NCI-H2171 treated with DMSO at 0.1 percent for 48 hours (cell line): ENCODE measurements at places on chromosomes 6 and 20.
A peak's percentile ranks its signal among the peaks of the same experiment; 100 is the strongest.

- no peak for DNase-seq
Observed at GRCh38 chr20:58906894-58907293, 54.4 kb downstream of the GNAS start.

DNA sequence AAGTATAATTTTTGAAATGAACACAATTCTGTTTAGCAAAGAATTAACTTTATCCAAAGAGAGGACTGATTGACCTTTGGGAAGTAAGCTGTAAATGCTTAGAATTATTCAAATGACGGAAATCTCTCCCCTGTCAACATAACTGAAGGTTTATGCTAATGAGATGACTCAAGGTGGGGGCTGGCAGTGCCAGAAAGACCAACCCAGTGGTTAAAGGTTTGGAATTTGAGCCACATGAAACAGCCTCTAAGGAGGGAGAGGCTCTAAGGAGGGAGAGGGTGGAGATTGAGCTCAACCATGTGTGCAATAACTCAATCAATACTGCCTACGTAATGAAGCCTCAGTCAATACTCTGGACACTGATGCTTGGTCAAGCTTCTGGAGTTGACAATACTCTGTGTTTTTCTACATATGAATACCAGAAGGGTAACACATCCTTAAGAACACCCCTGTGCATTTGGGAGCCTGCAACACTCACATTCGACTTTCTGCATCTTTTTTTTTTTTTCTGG lies 123.4 kb upstream of the TENT5A start:
- DNase-seq: no peak

GRCh38 chr6:100382031-100382430 lies 82.7 kb downstream of the SIM1 start:
- no peak for DNase-seq

- no peak for DNase-seq
Observed at GRCh38 chr6:107392069-107392468, 67.3 kb downstream of the PDSS2 start.

GRCh38 chr6:138278326-138278725 lies 60.0 kb upstream of the PBOV1 start:
- peak; percentile 6 for DNase-seq

GRCh38 chr6:42963855-42964605 lies 3.5 kb downstream of the GNMT start:
- peak; percentile 27 for DNase-seq

- DNase-seq: no peak
Observed at GRCh38 chr20:37688093-37688492, 5.7 kb upstream of the CTNNBL1 start.

DNA sequence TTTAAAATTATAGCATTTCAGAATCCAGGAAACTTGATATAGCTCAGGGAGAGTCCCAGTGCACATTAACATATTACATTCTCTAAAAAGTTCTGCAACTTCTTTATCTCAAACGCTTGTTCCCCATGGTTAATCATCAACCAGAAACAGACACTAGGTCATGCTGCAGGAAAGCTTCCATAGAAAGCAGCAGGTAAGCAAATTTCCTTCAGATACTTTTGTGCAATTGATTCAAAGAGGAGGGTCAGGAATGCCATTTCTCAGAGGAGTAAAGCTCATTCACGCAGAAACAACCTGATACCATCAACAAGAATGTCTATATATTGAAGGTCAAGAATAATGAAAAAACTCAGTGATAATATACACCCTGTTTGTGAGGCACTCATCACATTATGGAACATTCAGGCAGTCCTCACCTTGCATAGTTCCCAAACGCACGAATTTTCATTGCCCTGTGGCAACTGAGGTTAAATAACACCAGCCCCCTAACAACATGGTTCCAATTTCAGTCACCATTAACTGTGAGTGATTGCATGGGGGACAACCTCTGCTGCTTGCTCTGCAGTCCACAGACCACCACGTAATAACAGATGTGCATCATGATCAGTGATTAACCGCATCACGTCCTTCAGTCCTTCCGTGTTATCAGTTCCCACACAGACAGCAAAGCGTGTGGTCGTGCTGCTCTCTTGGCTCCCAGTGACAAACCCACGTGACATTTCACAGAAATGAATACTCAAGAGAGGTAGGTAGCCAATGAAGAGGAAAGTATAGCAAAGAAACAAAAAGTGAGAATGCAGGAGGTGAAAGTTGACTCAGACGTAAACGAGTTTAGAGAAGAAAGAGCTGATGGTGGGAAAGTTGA lies 95.7 kb downstream of the LY86 start:
- no peak for DNase-seq

GRCh38 chr20:62824476-62825332 lies 7.9 kb downstream of the COL9A3 start:
- peak; percentile 77 for DNase-seq

GRCh38 chr6:124535299-124535698 lies 426.9 kb upstream of the RNF217 start:
- no peak for DNase-seq

DNA sequence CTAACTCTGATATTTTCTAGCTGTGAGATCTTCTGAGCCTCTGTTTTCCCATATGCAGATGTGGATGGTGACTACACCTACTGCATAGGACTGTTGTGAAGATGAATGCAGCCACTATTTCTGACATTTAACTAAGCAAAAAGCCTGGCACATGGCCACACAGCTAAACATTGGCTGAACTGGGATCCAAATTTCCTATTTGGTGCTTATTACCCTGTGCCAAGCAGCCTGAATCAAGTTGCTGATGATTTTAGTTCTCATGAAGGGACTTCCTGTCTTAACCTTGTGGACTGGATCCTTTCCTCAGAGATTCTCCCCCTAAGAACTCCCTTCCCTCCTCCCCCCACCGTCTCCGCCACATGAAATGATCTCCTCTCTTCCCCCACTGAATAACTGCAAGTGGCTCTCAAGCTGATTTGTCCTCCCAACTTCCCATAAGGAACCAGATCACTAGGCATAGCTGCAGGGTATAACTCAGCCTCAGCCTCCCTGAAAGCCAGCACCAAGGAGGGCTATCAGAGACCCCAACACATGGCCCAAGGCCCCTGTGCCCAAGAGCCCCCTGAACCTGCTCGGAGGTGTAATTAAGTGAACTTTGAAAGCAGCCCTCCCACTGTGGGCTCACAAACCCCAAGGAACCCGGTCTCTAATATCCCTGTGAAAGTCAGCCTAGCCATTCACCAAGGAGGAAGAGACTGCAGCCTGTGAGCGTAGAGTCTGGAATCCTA lies 55.7 kb downstream of the MAFB start:
- DNase-seq: no peak

- no peak for DNase-seq
Observed at GRCh38 chr20:43895235-43895634, 19.4 kb upstream of the TOX2 start.

GRCh38 chr6:48080227-48081009 lies 30.6 kb downstream of the PTCHD4 start:
- no peak for DNase-seq

DNA sequence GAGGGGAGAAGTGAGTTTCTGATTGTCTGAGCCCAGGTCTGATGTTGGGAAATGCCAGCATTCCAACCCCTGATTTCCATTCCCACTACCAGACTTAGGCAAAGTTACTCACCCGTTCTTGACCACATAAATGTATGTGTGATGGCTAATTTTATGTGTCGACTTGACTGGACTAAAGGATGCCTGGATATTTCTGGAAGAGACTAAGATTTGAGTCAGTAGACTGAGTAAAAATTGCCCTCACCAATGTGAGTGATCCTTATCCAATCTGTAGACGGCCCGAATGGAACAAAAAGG lies 95.8 kb upstream of the TAB2 start:
- no peak for DNase-seq

- DNase-seq: no peak
Observed at GRCh38 chr6:144298194-144298593, 13.1 kb downstream of the UTRN start.

GRCh38 chr6:72968704-72969103 lies 256.6 kb downstream of the KHDC1L start:
- no peak for DNase-seq

DNA sequence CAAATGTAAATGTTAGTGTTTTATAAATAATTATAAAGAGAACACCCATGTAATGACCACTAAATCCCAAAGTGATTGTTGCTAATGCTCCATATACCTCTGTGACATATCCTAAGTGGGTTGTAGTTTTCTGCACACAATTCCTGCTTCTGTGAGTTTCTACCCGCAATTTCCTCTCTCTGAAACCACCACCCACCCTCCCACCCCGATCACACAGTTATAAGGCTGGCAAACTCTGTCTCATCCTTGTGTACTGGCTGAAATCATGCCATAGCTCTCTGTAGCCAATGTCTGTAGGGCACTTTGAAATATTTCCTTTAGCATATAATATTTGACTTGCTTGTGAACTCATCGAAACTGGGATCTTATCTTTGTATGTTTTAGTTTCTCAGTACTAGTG lies 236.6 kb downstream of the PLCB1 start:
- DNase-seq: no peak

- DNase-seq: no peak
Observed at GRCh38 chr20:47773371-47773786, 11.9 kb downstream of the SULF2 start.

DNA sequence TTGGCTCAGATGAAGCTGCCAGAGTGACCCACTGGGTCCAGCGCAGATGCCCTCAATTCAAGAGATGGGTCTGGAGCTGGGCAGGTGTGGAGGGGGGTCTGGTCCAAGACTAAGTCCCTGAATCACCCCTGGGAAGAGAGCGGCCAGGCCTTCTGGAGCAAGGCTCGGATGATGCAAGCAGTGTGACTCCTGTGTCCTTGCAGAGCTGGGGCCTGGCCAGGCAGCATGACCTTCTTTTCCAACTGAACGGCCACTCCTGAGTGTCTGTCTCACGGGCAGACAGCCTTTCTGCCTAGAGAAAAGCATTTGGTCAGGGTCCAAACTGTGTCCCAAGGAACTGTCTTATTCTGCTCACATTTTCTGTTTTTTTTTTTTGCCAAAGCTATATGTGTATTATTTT lies 42.6 kb upstream of the FNDC1 start:
- DNase-seq: no peak

- no peak for DNase-seq
Observed at GRCh38 chr6:108883172-108883571, 35.0 kb downstream of the ARMC2 start.

GRCh38 chr20:31496761-31497295 lies 17.4 kb upstream of the HM13 start:
- DNase-seq: peak; percentile 26

GRCh38 chr6:129764761-129765407 lies 54.9 kb upstream of the ARHGAP18 start:
- DNase-seq: no peak

GRCh38 chr6:28635547-28636158 lies 110.0 kb downstream of the GPX5 start:
- no peak for DNase-seq

DNA sequence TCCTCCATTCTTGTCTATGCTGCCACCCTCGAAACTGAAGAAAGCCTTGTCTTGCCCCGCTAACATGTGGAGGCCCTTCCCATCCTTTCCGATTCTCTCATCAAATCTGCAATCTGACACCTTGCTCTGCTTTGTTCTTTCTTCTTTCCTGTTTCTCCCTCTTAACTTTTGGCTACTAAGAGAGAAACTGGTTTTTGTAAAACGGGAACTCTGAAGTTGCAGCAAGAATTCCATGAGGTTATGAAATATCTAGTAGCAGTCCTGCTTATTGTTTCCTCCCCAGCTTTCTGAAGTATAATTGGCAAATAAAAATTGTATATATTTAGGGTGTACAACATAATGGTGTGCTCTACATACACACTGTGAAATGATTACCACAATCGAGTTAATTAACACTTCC lies 80.2 kb downstream of the MAP7 start:
- DNase-seq: no peak

DNA sequence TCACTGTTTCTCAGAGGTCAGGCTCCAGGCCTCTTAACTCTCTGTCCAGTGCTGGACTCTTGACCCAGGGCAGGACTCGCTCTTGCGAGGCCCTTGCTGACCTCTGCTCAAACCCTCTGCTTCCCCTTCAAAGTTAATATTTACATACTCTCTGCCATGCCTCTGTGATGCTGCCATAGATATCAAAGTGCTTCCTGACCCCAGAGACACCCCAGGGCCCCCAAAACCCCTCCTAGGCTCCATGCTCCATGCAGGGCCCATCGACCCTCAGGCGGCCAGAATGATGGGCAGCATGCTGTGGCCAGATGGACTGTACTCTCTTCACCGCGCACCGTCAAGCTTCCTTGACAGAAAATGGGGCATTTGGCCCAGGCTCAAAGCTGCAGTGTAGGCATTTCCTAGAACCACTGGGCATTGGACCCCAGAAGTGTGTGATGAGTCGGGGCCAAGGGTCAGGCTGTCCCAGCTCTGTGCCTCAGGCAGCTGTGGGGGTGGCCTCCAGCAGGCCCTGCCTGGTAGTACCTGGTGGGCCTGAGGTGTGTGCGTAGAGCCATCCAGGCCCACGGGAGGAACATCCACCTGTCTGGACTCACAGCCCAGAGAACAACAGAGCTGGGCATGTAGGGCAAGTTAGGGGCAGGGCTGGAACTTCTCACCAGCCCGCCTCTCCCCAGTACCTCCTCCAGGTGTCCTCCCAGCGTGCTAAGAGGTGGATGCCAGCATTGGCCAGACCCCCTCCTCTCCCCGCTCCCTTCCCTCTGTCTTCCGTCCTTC lies 142.8 kb downstream of the VEGFA start:
- no peak for DNase-seq

GRCh38 chr20:35319192-35319870 lies 27.1 kb upstream of the FAM83C start:
- peak; percentile 46 for DNase-seq

DNA sequence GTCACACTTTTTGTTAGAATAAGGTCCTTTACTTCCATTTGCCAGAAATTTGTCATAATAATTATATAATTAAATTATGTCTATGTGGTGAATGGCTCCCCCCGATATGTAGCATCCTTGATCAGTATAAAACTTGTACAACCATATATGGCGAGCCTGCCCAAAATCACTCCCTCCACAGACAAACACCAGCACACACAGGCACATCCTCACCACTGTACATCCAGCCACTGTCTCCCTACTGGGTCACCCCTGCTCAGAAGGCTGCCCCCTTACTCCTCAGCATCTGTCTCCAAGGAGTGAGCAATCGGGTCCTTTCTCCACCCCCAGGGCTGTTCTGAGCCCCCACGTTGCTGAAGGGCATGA lies 87.0 kb upstream of the MYL9 start:
- DNase-seq: peak; percentile 54

- no peak for DNase-seq
Observed at GRCh38 chr6:108198761-108199498, 33.1 kb downstream of the NR2E1 start.

- DNase-seq: no peak
Observed at GRCh38 chr6:162270966-162271365, 456.6 kb downstream of the PRKN start.

GRCh38 chr6:26273673-26274588 lies 91.1 kb upstream of the BTN3A2 start:
- no peak for DNase-seq

- DNase-seq: no peak
Observed at GRCh38 chr6:144835322-144835973, 550.3 kb downstream of the UTRN start.

GRCh38 chr6:120700001-120700400 lies 634.3 kb downstream of the TBC1D32 start:
- no peak for DNase-seq

DNA sequence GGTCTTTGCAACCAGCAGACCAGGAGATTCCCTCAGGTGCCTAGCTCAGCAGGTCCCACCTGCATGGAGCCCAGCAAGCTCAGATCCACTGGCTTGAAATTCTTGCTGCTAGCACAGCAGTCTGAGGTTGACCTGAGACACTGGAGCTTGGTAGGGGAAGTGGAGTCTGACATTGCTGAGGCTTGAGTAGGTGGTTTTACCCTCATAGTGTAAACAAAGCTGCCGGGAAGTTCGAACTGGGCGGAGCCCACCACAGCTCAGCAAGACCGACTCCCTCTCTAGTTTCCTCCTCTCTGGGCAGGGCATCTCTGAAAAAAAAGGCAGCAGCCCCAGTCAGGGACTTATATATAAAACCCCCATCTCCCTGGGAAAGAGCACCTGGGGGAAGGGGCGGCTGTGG lies 34.3 kb downstream of the PRSS35 start:
- DNase-seq: no peak
